ENCODE measurements at places on chromosomes 4 and X. TPM values are rescaled to one million over a fixed set of nuclear protein-coding genes. Genes with fewer than 3 reads are reported as not detected.

Gene CENPVL1
- 5.9 TPM for total RNA-seq

- H3K36me3 ChIP-seq = no peaks in the 10 kb centered on the region
- no peaks in the 10 kb centered on the region for H3K27me3 ChIP-seq
- H3K4me3 ChIP-seq = no peak overlapping the region
- no peak overlapping the region for H3K27ac ChIP-seq
- H3K4me1 ChIP-seq = no peaks in the 10 kb centered on the region
Measured at GRCh38 chr4:146762016-146762415, 123.3 kb downstream of the POU4F2 start.

Gene MGAT4D
- total RNA-seq = 9.4 TPM

Gene AMTN
- not detected for total RNA-seq

DNA sequence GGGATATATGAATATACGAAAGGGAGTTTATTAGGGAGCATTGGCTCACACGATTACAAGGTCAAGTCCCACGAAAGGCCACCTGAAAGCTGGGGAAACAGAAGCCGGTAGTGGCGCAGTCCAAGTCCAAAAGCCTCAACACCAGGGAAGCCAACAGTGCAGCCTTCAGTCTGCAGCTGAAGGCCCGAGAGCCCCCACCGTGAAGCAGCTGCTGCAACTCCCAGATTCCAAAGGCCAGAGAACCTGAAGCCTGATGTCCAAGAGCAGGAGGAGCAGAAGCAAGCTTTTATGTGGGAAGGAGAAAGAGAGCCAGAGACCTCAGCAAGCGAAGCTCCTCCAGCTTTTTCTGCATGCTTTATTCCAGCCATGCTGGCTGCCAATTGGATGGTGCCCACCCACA lies 275.8 kb downstream of the PTTG2 start:
- H3K27ac ChIP-seq = no peak overlapping the region
- no peak for DNase-seq
- H3K36me3 ChIP-seq = no peaks in the 10 kb centered on the region
- H3K27me3 ChIP-seq = no peaks in the 10 kb centered on the region
- no peaks in the 10 kb centered on the region for H3K4me1 ChIP-seq

- no peak overlapping the region for H3K27ac ChIP-seq
- H3K36me3 ChIP-seq = no peaks in the 10 kb centered on the region
- no peak overlapping the region for H3K4me3 ChIP-seq
- no peak for DNase-seq
- no peaks in the 10 kb centered on the region for H3K4me1 ChIP-seq
Measured at GRCh38 chr4:1538096-1538410, 131.8 kb upstream of the NKX1-1 start.

- H3K36me3 ChIP-seq = no peaks in the 10 kb centered on the region
- DNase-seq = no peak
- no peak overlapping the region for H3K27ac ChIP-seq
- no peak overlapping the region for H3K4me3 ChIP-seq
- H3K27me3 ChIP-seq = no peaks in the 10 kb centered on the region
Measured at GRCh38 chr4:120750152-120750525, 172.4 kb downstream of the PRDM5 start.

DNA sequence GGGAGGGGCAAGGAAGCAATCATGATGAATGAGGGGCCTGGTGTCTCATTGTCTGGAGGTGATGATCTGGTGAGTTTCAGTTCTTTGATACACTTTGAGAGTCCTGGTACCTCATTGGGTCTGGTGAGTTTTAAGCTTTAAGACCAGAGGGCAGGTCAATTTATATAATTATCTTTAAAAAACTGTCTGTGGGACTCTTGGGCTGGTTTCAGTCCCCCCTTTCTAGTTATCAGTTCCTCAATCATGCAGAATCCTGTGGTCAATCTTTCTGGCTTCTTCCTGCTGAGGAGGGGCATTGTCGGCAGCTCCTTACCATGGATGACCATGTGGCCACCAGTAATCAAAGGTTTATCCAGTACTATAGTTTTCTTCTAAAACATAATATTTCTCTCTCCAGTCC lies 789.1 kb downstream of the PCDH18 start:
- DNase-seq = no peak
- no peak overlapping the region for H3K27ac ChIP-seq
- H3K27me3 ChIP-seq = no peaks in the 10 kb centered on the region
- H3K4me3 ChIP-seq = no peak overlapping the region

GRCh38 chr4:38099908-38100407 lies 139.8 kb downstream of the PTTG2 start:
- no peak overlapping the region for H3K4me3 ChIP-seq
- H3K27ac ChIP-seq = no peak overlapping the region
- H3K4me1 ChIP-seq = peaks cover 3% of the 10 kb centered on the region
- no peak for DNase-seq

- H3K4me1 ChIP-seq = no peaks in the 10 kb centered on the region
- H3K27ac ChIP-seq = no peak overlapping the region
- no peaks in the 10 kb centered on the region for H3K36me3 ChIP-seq
- DNase-seq = no peak
Measured at GRCh38 chr4:46386570-46386969, 3.4 kb downstream of the GABRA2 start.

DNA sequence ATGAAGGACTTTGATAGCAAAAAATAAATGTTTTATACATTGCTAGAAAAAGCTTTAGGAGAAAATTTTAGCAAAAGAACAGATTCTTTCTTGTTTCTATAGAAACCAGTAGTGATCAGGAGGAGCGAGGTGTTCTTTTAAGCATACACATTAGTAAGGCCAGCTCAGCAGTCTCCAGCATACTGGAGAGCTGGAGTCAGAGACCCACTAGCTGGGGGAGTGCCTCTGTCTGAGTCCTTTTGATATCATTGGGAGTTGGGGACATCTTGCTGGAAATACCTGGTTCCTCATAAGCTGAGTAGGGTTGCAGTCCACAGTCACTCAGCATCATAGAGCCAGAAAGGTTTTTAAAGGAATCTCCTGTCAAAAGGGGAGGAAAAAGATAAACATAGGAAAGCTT lies 67.4 kb downstream of the AFF2 start:
- H3K27ac ChIP-seq = no peak overlapping the region
- H3K27me3 ChIP-seq = no peaks in the 10 kb centered on the region
- H3K4me1 ChIP-seq = no peaks in the 10 kb centered on the region
- no peak for DNase-seq

- no peaks in the 10 kb centered on the region for H3K4me1 ChIP-seq
- H3K36me3 ChIP-seq = no peaks in the 10 kb centered on the region
- H3K27ac ChIP-seq = no peak overlapping the region
- DNase-seq = no peak
Measured at GRCh38 chr4:151862766-151863165, 102.0 kb upstream of the GATB start.

DNA sequence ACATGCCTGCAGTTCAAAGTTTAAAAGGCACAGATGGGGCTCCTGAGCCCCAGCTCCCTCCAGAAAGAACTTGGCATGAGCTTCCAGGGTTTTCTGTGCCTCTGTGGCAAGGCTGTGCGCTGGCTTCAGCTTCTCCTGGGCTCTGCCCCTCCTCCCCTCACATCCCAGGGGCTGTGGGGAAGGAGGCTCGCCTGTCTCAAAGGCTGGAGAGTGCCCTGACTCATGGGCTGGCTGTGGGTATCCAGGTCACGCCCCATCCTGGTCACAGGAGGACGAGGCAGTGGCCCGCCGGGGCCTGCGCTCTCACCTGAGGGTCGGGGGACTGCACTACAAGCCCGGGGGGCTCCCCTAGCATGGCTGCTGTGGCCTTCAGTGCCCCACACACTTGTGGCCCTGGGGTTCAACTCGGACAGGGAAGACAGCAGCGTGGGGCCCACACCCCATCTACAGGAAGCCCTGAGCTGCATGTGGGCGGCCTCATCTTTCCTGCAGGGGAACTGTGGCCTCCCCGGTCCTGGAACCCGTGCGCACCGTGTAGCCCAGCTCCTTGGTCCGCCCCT lies 17.9 kb downstream of the LRPAP1 start:
- H3K27ac ChIP-seq = no peak overlapping the region
- no peaks in the 10 kb centered on the region for H3K27me3 ChIP-seq
- no peak overlapping the region for H3K4me3 ChIP-seq
- no peak for DNase-seq

DNA sequence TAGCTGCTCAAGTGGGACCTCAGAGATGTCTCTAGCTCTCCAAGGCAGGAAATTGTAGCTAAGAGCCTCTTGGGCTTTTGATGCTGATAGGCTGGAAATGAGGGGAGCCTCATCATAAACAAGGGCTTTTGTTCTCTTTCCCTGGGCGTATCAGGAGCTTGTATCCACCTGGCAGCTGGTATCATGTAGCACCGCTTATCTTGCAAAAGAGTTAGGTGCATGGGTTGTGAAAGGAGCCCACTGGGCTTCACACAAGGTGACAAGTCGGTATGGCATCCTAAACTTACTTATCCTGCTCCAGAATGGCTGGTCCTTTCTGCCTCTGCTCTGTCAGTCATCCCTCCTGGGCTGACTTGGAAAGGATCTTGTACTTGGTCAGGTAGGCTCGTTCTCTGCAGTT lies 565.8 kb downstream of the GRXCR1 start:
- H3K27ac ChIP-seq = no peak overlapping the region
- no peaks in the 10 kb centered on the region for H3K36me3 ChIP-seq
- no peak overlapping the region for H3K4me3 ChIP-seq
- H3K4me1 ChIP-seq = no peaks in the 10 kb centered on the region

Gene LNX1
- 5.8 TPM for total RNA-seq

Data from testis (tissue), 5 donors.